Stomach (tissue), 19 donors: ENCODE measurements at places on chromosomes 12 and 14. TPM values are rescaled to one million over a fixed set of nuclear protein-coding genes. Genes with fewer than 3 reads are reported as not detected.

DNA sequence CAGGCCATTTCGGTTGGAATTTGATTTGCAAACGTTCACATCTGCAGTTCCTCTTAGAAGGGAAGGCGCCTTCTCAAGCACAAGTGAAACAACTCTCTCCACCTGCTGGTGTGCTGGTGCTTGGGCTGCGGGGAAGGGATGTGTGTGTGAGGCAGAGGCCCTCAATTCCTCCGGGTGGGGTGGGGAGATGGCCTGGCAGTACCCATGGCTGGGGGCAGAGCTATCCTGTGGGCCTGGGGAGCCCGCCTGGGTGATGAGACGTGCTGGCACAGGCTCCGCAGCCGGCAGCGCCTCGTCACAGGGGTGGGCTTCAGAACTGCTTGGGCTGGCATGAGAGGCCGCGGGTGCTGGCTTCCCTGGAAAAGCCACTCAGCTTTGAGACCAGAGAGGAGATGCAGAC is 28.9 kb upstream of the TDRD9 start:
- no peak overlapping the region for H3K4me3 ChIP-seq
- no peak overlapping the region for H3K27ac ChIP-seq
- peaks cover 4% of the 10 kb centered on the region for H3K27me3 ChIP-seq
- no peaks in the 10 kb centered on the region for H3K36me3 ChIP-seq

DNA sequence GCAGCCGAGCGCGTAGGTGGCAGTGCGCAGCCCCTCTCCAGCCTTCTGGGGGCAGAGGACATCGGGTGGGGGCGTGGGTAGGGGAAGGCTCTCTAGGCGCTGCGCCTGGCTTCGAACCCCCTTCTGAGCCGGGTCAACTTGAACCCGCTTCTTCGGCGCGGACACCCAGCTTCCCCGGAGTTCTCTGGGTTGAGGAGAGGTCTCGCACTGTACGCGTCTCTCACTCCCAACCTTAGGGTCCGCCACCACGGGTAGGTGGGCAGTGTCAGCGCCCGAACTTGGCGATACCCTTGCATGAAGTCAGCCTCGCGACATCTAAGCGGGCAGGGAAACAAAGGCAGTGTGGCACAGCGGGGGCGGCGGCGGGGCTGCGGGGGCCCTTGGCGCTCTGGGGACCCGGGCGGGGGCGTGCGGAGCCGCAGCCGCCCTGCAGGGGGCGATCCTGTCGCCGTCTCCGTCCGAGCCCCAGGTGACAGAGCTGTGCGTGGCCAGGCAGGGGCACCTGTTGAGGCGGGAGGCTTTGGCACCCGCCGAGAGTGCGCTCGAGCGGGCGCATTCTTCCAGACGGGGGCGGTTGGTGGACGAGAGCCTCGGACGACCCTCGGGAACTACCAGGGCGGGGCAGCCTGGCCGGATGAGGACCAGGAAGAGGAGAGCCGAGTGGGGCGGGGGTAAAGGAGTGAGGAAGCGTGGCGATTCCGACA is 1.1 kb downstream of the GALNT16 start:
- H3K27me3 ChIP-seq: peaks cover 9% of the 10 kb centered on the region
- peaks cover 32% of the 10 kb centered on the region for H3K4me1 ChIP-seq
- H3K36me3 ChIP-seq: no peaks in the 10 kb centered on the region
- H3K27ac ChIP-seq: peak overlapping the region; percentile 65
- DNase-seq: peak; percentile 75
- peak overlapping the region; percentile 47 for H3K4me3 ChIP-seq

DNA sequence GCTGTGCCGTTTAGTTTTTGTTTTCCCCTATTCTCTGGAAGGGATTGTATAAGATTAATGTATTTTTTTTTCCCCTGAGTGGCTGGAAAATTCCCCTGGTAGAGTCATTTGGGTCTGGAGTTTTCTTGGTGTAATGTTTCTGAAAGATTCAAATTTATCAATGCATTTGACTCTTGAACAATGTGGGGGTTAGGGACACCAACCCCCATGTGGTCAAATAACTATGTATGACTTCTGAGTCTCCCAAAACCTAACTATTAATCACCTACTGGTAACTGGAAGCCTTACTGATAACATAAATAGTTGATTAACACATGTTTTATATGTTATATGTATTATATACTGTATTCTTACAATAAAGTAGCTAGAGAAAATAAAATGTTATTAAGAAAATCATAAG is 220.1 kb upstream of the PDE3A start:
- no peaks in the 10 kb centered on the region for H3K27me3 ChIP-seq
- H3K4me1 ChIP-seq: no peaks in the 10 kb centered on the region
- no peak overlapping the region for H3K4me3 ChIP-seq
- H3K27ac ChIP-seq: no peak overlapping the region
- no peaks in the 10 kb centered on the region for H3K36me3 ChIP-seq

- H3K4me3 ChIP-seq: no peak overlapping the region
- H3K27ac ChIP-seq: no peak overlapping the region
- H3K27me3 ChIP-seq: no peaks in the 10 kb centered on the region
Measured at GRCh38 chr14:65187421-65188049, 85.2 kb upstream of the MAX start.

GRCh38 chr14:79516009-79516408 is 695.3 kb downstream of the DIO2 start:
- H3K36me3 ChIP-seq: no peaks in the 10 kb centered on the region
- H3K4me1 ChIP-seq: no peaks in the 10 kb centered on the region
- no peak overlapping the region for H3K4me3 ChIP-seq
- no peaks in the 10 kb centered on the region for H3K27me3 ChIP-seq
- no peak for DNase-seq

DNA sequence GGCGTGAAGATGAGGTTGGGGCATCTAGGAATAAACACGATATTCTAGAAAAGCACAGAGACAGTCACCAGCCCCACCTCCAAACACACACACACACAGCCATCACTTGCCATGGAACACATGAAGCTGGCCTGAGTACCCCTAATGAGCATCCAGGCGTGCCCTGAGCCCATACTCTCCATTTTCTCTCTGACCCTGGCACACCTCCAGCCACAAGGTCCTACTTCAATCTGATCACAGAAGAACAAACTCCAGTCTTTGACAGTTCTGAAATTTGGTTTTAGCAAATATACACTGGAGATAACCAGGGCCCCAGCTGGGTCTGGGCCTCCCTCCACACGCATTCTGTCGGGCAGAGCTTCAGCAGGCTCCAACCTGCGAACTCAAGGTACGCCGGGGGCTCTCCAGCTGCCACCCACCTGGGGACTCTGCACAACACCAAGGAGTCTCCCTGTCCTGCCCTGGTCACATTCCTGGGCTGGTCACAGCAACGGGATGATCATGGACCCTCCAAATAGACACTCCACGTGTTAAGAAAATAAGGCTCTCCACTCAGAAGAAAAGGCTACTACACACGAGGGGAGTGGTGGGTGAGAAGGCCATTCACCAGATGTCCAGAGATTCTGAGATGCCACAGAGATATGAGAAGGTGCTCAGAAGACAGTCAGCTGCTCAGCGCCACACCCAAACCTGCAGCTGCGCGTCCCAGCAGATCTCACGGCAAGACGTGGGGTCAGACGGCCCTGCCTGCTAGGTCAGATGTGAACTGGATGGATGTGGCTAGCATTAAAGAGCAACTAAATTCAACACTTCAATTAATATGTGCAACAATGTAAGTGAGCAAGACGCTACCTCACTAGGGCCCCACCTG is 57.0 kb upstream of the PNMA1 start:
- no peak for DNase-seq
- peaks cover 64% of the 10 kb centered on the region for H3K4me1 ChIP-seq
- H3K27me3 ChIP-seq: no peaks in the 10 kb centered on the region
- no peak overlapping the region for H3K4me3 ChIP-seq
- peak overlapping the region; percentile 84 for H3K27ac ChIP-seq

DNA sequence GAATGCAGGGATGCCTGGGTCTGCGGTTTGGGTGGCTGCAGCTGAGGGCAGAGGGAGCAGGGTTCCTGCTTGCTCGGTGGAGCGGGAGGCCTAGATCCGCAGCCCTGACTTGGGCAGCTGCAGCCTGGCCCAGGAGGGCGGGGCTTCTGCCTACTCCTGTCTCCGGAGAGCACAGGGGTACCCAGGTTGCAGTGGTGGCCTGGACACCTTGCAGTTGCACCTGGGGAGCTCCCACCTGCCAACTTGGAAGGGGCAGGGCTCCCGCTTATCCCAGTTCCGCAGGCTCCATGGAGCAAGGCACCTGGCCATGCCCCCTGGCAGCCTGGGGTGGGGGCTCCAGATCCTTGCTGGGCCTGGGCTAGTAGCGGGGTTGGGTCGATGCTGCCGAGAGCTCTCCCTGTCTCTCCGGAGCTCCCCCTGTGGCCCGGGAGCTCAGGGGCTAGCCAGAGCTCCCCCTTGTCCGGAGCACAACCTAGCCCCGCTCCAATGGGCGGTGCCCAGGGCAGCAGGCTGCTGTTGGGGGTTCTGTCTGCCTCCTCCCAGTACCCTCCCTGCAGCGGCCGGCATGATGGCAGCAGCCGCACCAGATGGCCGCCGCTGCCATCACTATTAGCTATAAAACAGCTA is 136.4 kb downstream of the PTPRR start:
- H3K27ac ChIP-seq: no peak overlapping the region
- H3K36me3 ChIP-seq: no peaks in the 10 kb centered on the region
- no peak for DNase-seq

GRCh38 chr14:70616646-70617045 is 16.2 kb upstream of the MED6 start:
- H3K36me3 ChIP-seq: no peaks in the 10 kb centered on the region
- peaks cover 10% of the 10 kb centered on the region for H3K27me3 ChIP-seq
- no peak overlapping the region for H3K27ac ChIP-seq

Gene HNF1A
- 7.0 TPM for total RNA-seq
